Stimulated activated CD8-positive, alpha-beta memory T cell treated with anti-CD3 and anti-CD28 coated beads, Interleukin-2, amount 100 ng/mL, for 1 hour (primary cell): ENCODE measurements at places on chromosomes 5 and 9.

DNA sequence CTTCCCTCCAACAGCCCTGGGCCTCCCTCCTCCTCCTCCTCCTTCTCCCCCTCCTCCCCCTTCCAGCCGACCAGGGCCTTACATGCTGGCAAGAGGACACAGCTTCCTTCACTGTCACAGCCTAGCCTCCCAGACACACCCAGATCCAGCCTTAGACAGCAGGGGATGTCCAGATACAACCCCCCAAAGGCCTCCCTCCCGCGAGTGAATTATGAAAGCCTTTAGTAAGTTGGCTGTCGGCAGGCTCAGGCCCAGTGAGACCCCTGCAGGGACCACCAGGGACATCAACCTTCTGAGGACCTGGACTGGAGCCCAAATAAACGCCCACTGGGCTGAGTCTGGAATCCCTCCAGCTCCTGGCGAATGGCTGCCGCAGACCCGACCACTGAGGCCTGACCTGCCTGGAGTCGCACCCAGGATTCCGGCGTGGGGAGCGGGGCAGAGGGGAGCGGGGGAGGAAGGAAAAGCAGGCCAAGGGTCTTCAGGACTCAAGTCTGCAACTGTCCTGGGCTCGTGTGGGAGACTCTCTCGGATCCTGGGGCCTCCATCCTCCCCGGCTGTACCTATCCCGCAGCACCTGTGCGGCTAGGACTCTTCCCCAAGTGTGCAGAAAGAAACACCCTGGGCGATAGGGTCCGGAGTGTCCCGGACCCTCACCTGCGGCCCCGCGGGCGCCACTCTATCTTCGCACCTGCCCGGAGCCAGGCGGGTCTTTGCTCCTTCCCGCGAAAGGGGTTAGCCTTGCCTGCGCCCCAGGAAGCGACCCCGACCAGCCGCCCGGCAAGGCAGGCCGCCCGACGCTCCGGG is 705 bp downstream of the SEPTIN8 start:
- DNase-seq = no peak

GRCh38 chr5:53476531-53477480 is 3.6 kb upstream of the FST start:
- DNase-seq = no peak

- no peak for DNase-seq
Measured at GRCh38 chr9:131273146-131273855, 3.0 kb downstream of the FAM78A start.

DNA sequence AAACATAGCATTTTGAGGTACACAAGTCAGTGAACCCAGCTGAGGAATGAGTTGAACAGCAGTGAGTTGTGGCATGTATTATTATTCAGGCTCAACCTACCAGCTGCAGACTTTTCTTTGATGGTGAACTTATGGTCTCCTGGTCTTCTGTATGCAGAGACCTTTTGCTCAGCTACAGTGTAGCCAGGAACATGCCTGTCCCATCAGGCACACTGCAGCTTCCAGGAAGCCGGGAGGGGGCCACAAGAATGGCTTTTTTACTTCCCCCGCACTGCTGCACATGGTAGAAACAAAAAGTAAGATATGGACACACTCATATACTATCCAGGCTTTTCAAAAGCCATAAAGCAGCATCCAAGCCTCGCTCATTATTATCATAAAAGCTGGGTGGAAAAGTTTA is 65.3 kb upstream of the PLPP1 start:
- DNase-seq = no peak

GRCh38 chr9:93079371-93079770 is 16.6 kb upstream of the CARD19 start:
- DNase-seq = no peak

GRCh38 chr5:150441813-150442698 is 7.5 kb downstream of the RPS14 start:
- no peak for DNase-seq

DNA sequence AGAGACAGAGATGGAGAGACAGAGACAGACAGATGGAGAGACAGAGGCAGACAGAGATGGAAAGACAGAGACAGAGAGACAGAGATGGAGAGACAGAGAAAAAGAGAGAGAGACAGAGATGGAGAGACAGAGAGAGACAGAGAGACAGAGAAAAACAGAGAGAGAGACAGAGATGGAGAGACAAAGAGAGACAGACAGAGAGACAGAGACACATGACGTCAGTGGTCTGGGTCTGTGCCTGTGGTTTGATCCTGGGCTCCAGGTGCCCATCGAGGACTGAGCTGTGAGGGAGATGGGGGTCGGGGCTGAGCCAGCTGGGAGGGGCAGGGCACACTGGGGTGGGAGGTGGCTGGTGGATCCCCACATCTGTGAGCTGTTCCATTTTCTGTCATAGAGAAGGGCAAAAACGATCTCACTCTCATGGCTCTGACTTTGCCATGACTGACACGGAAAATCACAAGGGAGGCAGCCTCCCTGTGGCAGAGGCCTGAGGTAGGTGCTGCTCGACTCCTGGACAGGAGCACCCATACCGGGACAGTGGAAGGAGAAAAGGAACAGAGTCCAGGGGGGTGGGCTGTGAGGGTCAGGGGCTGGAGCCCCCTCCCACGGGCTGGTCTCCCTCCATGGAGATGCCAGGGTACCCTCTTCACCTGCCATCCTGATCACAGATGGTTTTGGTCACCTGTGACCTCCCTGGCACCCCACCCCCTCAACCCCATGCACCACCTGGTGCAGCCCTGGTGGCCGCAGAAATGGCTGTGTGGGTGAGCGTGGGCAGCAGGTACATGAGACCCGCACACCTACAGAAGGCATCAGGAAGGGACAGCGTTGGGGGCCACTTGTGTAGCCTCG is 28.8 kb downstream of the GLT6D1 start:
- no peak for DNase-seq

DNA sequence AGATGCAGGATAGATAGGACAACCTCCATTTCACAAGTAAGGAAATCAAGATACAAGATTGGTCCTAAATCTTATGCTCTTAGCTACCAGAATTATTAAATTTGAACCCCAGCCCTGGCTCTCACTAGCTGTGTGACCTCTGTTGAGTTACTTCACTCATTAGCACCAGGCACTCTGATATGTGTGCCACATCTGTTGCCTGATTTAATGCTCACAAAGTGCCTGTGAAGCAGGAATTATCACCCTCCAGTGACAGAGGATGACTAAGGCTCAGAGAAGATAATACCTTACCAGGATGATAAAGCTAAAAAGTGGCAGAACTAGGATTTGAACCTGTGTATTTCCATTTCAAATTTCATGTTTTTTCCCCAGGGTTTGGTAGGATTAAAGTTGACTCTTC is 110.0 kb downstream of the PLPPR1 start:
- no peak for DNase-seq

GRCh38 chr5:21910731-21911130 is 942.4 kb downstream of the CDH12 start:
- DNase-seq = no peak

DNA sequence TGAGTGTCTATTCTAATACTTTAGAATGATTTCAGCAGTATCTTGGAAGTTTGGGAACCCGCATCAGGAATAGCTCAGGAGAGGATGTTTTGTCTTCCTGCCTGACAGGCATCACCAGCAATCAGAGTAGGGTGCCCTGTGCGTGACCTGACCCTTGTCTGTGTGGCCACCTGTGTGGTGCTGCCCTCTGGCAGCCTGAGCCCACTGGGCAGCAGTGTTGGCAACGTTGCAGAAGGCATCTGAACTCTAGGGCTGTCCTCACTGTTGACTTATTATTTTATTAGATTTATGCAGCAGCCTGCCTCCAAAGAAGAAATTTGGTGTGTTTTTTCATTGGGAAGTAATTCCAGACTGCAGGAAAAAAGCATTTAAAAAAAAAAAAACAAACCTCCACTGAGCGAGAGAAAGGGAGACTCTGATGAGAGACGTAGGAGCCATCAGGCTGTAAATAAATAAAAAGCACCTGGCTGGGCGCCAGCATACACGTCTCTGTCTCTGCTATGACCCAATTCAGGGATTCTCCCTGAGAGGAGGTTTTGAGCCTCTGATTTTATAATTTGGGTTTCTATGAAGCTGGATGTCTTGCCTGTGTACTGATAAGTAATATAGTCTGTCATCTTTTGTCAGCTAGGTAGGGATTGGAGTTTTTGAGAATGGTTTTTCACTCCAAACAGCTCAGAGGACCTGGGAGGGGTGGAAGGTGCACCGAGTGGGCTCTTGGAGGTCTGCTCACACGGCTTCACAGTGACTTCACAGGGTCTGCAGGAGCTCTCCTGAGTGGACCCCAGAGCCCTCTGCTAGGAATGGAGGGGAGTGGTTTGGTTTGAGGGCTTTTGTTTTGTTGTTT is 49.0 kb downstream of the FAM78A start:
- DNase-seq = no peak

DNA sequence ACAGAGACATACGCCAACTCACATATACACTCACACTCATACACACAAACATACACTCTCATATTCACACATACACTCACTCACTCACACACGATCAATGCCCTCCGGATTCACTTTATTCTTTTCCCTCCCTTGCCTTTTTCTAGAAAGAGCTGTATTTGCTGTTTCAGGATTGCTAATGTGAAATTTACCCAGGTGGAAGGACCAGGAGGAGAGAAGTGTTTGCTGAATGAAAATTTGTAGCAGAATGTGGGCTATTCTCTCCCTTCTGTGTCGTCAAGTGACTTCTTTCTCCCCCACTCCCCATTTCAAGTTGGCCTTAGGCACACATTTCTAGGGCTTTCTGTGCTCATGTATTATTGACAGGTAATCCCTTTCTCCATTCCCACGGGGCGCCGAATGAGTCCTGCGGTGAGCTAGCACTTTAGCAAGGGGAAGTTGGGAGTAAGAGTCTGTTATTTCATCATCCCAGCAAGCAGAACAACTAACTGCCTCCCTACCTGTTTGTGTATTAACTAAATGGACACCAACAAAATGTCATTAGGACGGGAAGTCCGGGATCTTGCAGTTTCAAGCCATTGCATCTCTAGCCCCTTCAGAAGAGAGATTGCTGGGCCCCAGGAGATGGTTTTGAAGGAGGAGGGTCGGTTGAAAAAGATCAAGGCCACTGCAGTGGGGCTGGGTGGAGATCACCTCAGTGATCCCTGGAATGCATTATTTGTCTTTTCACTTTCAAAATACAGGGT is 97.1 kb upstream of the TAF11L2 start:
- no peak for DNase-seq

DNA sequence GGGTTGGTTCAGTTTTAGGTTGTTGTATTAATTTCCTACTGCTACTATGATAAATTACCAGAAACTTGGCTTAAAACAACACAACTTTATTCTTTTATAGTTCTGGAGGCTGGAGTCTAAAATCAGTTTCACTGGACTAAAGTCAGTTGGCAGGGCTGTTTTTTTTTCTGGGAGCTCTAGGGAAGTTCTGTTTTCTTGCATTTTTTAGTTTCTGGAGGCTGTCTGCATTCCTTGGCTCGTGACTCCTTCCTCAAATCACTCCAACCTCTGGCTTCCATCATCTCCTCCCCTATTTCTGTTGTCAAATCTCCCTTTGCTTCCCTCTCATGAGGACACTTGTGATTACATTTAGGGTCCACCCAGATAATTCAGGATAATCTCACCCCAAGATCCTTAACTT is 51.3 kb upstream of the SUB1 start:
- DNase-seq = no peak

DNA sequence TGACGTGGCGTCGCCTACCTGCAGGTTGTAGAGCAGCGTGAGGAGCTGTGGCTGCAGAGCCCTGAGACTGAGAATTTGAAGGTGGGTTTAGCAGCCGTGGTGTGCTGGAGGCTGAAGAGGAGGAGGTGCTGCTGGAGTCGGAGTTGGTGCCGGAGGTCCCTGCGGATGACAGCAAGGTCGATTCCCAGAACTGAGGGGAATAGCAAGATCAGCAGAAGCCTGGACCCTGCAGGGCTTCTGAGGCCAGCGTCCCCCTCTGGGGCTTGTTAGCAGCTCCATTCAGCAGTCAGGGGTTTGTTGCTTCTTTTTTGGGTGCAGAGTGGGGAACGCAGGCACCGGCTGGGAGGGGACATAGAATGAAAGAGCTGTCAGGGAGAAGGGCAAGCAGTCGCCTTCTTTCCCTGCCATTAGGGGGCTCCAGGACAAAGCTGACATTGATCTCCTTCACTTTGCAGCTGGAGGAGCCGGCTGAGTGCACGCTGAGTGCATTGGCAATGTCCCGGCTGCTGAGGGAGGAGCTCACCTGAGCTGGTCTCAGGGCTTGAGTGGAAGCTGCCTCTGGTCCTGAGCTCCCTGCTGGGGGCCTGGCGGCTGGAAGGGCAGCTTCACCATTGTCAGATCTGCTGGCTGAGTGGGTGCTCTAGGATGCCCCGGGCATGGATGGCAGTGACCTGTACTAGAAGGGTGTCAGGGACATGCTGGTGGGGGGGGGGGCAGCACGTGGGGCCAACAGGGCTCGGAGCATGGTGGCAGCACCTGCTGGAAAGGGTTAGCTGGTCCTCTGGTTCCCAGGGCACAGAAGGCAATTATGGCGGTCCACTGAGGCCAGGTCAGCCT is 20.8 kb downstream of the OBP2B start:
- no peak for DNase-seq

- no peak for DNase-seq
Measured at GRCh38 chr9:94135222-94135621, 51.0 kb downstream of the PTPDC1 start.

DNA sequence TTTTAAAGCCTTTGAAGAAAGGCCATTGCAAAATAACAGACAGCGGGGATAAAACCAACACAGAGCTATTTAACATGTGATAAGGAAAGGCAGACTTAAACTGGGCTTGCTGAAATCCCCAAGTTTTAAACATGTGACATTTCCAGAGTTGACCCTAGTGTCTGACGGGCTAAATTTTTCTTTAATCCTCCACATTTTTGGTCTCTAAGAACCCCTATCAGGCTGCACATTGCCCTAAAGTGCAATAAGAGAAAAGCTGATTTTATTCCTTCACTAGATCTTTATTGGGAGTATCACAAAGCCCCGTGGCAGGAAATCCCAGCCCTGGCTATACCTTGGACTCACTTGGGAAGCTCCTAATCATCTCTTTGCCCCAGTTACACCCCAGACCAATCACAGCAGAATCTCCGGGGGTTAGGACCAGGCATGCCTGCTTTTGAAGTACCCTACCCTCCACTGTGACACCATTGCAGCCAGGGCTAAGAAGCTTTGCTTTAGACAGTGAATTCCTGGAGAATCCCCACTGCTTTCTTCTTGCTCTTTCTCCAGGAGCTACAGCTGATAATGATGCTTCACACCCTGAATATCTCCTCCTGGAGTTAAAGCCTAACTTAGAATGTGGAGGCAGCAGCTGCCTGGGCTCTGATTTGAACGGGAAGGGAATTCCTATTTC is 20.1 kb upstream of the COL15A1 start:
- DNase-seq = no peak

DNA sequence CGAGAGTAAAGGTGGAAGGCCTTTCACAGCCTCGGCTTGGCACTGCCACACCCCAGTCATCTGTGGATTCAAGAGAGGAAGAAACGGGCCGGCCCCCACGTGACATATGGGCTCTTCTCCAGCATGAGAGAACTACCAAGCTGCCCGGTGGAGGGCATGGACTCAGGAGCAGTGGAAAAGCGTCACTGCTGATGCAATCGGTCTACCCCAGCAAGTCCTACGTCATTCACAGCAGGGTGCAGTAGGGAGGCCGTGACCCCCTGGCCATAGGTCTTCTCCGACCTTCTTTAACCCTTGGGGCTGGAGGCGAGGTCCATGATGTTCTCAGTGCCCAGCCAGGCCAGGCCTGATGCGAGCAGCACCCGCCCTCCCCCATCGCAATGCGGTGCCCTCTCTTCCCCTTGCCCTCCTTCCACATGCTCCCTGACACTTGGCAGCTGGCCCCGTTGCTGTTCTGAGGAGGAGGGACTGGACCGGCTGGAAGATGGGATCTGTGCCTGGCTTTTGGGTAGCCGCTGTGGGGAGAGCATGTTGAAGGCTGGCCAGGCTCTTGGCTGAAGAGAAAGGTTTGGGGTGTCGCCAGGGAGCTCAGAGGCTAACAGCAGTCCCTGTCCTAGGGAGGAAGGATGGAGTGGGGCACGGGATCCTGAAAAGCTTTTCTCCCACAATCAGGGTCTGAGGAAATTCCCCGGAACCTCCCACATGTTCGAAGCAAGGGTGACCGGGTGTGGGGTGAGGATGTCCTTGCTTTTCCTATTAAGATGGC is 89.8 kb downstream of the LIFR start:
- no peak for DNase-seq
